G401 (cell line): ENCODE measurements at places on chromosomes 4 and X. TPM values are rescaled to one million over a fixed set of nuclear protein-coding genes. Genes with fewer than 3 reads are reported as not detected.

The RNF212 gene
- not detected in 2 replicates for total RNA-seq

The CCSER1 gene
- total RNA-seq = 14.7 and 16.9 TPM in 2 replicates

The ASB12 gene
- total RNA-seq = not detected in 2 replicates

The CTAG2 gene
- total RNA-seq = not detected in 2 replicates

The DRP2 gene
- total RNA-seq = not detected in 2 replicates

The SHROOM4 gene
- total RNA-seq = 0.10 and 0.12 TPM in 2 replicates

The TCP11X1 gene
- not detected in 2 replicates for total RNA-seq
